LNCaP clone FGC (cell line): ENCODE measurements at places on chromosomes 3 and 15.

- no peak for DNase-seq
Observed at GRCh38 chr15:62928242-62928999, 114.1 kb upstream of the TPM1 start.

GRCh38 chr15:71451130-71451529 lies 335.9 kb downstream of the THSD4 start:
- DNase-seq: no peak

- DNase-seq: no peak
Observed at GRCh38 chr3:129185783-129186182, 2.1 kb upstream of the CNBP start.

- no peak for DNase-seq
Observed at GRCh38 chr3:15453991-15454625, 26.7 kb downstream of the EAF1 start.
